Activated naive CD4-positive, alpha-beta T cell (primary cell): ENCODE measurements at places on chromosomes 5 and 9.

- no peak for DNase-seq
Measured at GRCh38 chr5:89008291-89008690, 125.3 kb upstream of the MEF2C start.

GRCh38 chr9:22379272-22379671, 67.4 kb upstream of the DMRTA1 start:
- no peak for DNase-seq

DNA sequence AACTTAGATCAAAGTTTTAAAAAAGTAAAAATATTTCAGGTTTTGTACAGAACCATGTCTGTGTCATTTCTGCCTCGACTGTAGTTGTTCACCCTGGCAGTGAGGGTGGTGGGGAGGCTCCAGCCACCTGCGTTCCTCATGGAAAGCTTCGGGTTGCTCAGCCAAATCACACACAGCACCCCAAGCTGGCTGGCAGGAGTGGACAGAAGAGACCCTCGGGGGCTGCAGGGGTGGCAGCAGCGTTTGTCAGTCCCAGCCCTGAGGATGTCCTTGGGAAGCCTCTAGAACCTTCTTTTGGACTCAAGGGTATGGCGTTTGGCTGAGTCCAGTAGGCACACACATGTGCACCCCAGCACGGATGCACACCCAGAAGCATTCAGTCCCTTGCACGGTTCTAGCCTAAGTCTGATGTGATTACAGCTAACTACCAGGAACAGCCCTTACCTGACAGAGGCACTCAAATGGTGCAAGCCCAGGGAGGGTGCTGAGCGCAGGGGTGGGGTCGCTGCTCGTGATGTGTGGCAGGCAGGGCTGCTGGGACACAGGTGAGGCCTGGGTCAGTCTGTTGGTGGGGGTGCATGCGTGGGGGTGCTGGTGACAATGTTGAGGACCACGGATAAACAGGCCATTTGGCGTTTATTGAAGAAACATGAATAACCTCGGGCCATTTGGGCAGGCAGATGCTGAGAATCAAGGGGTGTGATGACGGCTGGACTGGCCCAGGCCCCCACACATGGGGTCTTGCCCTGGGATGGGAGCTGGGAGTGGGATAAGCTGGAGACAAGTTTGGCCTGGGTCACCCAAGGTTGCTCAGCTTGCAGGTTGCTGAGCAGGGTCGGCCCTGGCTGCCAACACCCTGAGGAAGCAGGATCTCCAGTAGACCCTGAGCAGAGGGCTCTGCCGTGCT, 103.4 kb downstream of the PHF2 start:
- DNase-seq = no peak

- no peak for DNase-seq
Measured at GRCh38 chr5:3886524-3887451, 291.2 kb downstream of the IRX1 start.

GRCh38 chr9:32882705-32883104, 99.4 kb downstream of the TMEM215 start:
- DNase-seq = no peak

- no peak for DNase-seq
Measured at GRCh38 chr5:127280491-127281220, 9.9 kb upstream of the MEGF10 start.

DNA sequence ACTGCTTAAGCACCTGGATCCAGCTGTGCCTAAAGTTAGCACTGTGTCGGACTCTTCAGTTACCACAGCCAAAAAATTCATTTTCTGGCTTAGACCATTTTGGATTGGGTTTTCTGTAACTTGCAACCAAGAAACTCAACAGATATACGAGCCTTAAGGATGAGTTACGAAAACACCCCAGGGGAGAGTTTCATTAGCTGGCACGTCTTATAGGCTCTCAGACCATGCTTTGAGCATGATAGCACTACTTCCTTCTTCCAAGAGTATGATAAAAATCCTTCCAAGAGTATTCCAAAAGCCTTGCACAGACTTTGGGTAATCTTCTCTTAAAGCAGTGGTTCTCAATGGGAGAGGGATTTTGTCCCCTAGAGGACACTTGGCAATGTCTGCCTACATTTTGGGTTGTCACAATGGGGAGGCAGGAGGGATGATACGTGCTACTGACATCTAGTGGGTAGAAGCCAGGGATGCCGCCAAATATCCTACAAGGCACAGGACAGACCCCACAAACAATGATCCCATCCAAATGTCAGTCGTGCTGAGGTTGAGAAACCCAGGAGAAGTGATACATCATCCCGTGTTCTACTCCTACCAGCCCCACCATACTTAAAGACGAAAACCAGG, 64.8 kb downstream of the SMIM23 start:
- no peak for DNase-seq

- no peak for DNase-seq
Measured at GRCh38 chr5:12936221-12936620, 1008.3 kb downstream of the DNAH5 start.

GRCh38 chr5:31635446-31635845, 3.5 kb upstream of the PDZD2 start:
- DNase-seq = no peak

- DNase-seq = no peak
Measured at GRCh38 chr9:115164511-115164974, 46.6 kb upstream of the TNC start.
